Right ventricle myocardium superior (tissue), 1 donor: ENCODE measurements at places on chromosomes 12 and 14.

DNA sequence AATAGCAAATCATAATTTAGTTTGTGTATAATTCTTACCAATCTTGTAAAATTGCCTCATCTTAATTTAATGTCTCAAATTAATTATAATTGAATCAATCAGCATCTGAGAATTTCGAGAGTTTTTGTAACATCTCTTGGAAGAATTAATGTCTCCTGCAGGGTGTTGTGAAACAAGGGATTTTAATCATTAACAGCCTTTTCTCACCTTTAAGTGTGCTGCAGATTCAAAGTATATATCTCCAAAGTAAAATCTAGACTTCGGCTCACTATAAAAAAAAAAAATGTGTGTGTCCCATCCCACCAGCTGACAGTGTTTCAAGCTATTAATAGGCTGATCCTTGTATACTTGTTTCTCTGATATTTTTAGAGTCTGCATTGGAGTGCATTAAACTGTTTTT, 603.1 kb downstream of the ETNK1 start:
- DNase-seq: no peak

DNA sequence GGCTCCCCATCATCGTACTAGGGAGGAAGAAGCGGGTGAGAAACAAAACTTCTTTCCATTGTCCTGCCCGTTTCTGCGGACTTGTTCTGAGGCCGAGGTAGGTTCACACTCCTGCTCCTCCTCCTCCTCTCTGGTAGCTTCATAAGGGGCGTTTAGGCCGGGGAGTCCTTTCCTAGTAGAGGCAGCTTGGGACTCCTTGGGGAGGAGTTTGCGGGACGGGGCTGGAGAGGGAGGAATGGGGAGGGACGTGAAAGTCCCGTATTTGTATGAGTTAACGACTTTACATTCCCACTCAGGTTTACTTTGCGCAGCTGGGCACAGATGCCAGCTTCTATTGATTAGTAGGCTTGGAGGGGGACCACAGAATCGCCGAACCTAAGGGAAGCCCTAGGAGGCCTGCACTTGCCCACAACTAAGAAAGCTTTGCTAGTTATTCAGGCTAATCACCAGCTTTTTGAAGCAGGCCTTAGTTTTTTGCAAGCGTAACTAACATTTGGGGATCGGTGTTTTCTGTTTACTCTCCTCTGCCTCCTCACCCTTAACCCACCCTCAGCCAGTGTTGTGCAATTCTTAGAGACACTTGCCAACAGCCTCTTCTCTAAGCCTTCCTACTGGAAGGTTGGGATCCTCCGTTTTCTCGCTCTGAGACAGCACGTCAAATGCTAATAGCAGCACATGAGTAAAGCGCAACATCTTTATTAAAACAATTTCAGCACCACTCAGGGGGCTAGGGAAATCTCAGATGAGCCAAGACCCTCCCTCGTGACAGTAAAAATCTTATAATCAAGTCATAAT, 499 bp downstream of the RNASE4 start:
- no peak for DNase-seq

DNA sequence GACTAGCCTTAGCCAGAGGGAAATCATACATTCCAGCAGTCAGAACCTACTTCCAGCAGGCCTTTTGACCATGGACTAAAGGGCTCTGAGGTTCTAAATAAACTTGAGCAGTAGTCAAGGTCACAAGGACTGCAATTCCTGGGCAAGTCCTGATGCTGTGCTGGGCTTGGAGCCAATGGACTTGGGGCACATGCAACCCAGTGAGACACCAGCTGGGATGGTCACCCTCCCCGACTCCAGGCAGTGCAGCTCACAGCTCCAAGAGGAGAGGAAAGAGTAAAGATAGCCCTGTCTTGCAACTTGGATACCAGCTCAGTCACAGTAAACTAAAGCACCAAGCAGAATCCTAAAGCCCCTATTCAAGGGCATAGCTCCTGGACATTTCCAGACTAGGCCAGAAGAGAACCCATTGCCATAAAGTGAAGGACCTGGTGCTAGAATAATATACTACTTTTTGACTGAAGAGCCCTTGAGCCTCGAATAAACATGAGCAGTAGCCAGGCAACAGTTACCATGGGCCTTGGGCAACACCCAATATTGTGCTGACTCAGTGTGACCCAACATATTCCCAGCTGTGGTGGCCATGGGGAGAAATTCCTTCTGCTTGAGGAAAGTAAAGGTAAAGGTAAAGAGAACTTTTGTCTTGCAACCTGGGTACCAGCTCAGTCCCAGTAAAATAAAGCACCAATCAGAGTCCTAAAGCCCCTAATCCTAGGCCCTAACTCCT, 226.2 kb upstream of the CLEC14A start:
- DNase-seq: no peak

GRCh38 chr12:113184098-113184899, 979 bp downstream of the DDX54 start:
- DNase-seq: no peak

- DNase-seq: no peak
Observed at GRCh38 chr12:93002293-93003054, 73.4 kb upstream of the EEA1 start.

DNA sequence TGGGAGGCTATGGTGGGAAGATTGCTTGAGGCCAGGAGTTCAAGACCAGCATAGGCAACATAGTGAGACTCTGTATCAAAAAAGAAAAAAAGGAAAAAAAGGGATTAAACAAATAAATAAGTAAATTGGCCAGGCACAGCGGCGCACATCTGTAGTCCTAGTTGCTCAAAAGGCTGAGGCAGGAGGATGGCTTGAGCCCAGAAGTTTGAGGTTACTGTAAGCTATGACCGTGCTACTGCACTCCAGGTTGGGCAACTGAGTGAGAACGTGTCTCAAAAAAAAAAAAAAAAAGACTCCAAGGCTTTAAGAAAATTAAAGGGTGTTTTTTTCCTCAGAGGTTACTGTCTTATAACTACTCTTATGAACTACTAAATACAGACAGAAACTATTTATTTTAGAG, 11.7 kb downstream of the BEST3 start:
- DNase-seq: no peak

DNA sequence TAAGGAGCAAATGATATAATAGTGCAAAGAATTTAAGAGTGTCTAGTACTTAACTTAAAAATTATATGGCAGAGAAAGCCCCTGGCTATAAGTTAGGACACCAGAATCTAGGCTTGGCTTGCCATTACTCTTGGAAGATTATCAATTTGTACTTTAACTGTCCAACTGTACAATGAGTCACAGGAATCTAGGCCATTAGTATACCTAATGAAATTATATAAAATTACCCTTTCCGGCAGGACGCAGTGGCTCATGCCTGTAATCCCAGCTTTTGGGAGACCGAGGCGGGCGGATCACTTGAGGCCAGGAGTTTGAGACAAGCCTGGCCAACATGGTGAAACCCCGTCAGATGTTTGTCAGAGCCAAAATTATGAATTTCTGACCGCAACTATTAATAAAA, 691 bp upstream of the OR6S1 start:
- no peak for DNase-seq

DNA sequence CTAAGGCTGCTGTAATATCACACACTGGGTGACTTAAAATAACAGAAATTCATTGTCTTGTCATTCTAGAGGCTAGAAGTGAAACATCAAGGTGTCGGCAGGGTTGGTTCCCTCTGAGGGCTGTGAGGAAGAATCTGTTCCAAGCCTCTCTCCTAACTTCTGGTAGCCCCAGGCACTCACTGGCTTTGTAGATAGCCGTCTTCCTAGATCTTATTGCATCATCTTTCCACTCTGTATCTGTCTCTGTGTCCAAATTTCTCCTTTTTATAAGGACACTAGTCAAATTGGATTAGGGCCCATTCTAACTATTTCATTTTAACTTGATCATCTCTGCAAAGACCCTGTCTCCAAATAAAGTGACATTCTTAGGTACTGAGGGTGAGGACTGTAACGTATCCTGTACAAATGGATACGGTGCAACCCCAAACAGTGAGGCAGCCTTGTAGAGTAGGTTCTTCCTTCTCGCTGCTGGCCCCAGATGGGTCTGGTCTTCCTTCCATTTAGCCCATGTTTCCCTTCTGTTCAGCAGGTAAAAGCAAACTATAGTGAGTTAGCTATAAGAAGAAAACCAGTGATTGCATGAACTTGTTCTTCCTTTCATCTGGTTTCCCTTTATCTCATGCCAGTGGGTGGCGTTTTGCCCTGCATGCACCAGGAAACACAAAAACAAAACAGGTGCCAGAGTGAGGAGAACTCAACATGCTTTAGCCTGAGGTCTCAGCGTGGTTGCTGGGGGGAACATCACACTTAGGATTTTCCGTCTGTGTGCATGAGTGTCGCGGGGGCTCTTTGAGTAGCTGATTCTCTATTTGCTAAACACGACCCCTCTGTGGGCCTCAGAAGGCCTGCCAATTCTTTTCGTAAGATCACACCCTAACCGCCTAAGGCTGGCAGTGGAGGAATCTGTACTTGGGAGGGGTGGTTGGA, 19.5 kb downstream of the TTC9 start:
- DNase-seq: no peak

- no peak for DNase-seq
Observed at GRCh38 chr12:97630875-97631274, 168.3 kb downstream of the RMST start.

GRCh38 chr12:45214749-45215418, 1.0 kb upstream of the ANO6 start:
- DNase-seq: no peak

GRCh38 chr12:29455087-29455486, 42.4 kb downstream of the OVCH1 start:
- DNase-seq: no peak

DNA sequence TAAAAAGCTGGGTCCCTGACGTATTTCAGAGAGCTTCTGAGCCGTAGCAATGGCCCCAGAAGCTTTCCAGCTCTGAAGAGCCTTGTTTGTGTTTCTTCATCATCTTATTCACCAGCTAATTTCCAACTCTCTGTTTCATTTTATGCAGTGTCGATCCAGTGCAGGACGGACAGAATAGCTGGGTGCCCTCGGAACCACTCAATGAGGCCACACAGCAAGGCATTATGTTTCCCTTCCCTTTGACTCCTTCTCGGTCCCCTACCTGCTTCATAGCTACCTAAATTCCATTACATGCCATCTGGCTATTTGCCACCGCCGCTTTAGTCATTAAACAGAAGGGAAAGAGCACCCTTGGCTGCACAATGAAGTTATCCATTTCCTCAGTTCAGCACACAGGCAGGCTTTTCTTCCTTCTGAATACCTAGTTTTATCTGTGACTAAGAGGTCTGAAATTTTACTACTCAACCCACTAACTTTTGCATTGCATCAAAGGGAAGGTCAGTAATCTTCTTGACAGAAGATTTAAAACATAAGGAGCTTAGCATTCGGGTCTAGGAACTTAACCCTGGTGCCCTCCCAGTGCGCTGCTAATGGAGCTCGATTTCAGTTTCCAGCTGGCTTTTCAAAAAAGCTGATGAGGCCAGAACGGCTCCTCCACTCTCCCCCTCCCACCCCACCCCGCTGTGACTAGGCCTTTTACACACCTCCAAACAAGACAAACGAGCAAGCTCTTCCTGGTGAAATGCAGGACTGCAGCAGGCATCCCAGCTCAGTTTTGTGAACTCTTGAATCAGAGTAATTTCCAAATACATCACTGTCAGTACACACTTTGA, 176.8 kb downstream of the GXYLT1 start:
- no peak for DNase-seq

DNA sequence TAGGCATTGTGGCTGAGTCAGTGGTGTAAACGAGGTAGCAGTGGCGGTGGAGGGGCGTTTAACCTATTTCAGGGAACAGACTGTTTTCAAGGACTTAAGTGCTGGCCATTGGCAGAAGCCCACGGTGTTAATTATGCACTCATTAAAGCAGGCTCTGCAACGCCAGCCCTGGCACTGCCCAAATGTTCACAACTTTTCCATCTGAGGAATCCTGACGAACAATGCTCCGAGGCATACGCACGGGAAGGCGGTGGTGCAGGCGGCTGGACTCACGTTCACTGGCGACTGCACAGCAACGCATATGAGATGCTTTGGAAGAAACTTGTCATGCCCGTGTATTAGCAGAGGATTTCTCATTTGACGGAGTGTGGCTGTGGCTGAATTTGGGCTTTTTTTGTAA, 70.6 kb upstream of the SLC24A4 start:
- DNase-seq: no peak

- peak; percentile 56 for DNase-seq
Observed at GRCh38 chr12:111777345-111778045, 10.8 kb downstream of the ALDH2 start.

GRCh38 chr14:99101855-99102461, 170.0 kb downstream of the BCL11B start:
- DNase-seq: no peak

DNA sequence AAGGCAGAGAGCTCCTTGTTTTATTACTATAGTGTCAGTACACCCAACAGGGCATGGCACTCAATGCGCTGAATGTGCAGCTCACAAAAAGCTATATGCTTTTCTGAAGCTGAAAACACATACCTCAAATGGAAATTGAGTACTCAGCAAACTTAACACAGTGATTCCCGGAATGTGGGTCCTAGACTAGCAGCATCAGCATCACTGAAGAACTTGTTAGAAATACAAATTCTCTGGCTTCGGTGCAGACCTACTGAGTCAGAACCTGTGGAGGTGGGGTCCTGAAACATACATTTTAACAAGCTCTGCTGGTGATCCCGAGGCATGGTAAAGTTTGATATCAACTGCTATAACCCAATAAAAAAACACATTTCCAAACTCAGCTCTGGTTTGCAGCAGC, 14.9 kb downstream of the RERG start:
- DNase-seq: no peak

DNA sequence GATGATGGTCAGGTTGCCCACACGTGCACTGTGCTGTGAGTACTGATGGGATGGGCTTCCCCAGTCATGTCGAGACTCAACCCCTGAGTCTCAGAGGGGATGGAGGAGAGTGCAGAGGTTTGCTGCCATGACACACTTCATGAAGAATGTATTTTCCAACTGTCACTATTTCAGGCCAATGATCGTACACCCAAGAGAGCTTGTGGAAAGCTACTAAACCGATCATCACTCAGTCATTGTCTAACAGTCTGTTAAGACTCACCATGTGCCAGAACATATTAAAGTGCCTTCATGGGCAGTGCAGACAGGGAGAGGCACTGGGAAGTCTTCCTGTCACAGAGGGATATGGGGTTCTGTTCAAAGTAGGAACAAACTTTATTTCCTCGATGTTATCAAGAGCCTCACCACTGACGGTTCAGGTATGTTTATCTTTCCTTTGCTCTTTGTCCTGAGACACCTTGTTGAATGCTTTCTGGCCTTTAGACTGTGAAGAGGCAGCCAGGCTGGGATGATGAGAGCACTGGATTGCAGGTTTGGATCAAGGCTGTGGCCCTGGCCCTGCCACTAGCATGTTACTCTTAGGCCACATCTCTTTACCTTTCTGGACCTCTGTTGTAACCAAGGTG, 41.6 kb upstream of the NTF3 start:
- DNase-seq: no peak

- DNase-seq: no peak
Observed at GRCh38 chr14:70442750-70443149, 9.2 kb upstream of the ADAM21 start.

DNA sequence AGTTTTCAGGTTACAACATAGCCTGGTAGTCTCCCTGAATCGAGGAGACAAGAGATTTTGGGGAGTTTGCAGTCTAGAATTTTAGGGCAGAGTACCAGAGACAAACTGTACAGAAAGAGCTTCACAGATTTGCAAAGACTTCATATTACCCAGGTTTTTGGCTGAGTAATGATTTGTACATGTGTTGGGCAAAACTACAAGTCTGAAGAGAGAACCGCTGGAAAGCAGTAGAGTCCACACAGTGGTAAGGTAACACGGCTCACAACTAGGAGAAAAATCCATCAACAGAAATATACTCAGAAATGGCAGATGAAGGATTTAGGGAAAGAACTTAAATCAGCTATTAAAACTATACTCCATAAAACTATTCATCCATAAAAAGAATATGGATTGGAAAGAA, 25.7 kb downstream of the FBXO33 start:
- DNase-seq: no peak
